ENCODE measurements at places on chromosomes 3 and 15.

GRCh38 chr3:129057249-129057648 lies 3.3 kb upstream of the GP9 start:
- no peak for DNase-seq

DNA sequence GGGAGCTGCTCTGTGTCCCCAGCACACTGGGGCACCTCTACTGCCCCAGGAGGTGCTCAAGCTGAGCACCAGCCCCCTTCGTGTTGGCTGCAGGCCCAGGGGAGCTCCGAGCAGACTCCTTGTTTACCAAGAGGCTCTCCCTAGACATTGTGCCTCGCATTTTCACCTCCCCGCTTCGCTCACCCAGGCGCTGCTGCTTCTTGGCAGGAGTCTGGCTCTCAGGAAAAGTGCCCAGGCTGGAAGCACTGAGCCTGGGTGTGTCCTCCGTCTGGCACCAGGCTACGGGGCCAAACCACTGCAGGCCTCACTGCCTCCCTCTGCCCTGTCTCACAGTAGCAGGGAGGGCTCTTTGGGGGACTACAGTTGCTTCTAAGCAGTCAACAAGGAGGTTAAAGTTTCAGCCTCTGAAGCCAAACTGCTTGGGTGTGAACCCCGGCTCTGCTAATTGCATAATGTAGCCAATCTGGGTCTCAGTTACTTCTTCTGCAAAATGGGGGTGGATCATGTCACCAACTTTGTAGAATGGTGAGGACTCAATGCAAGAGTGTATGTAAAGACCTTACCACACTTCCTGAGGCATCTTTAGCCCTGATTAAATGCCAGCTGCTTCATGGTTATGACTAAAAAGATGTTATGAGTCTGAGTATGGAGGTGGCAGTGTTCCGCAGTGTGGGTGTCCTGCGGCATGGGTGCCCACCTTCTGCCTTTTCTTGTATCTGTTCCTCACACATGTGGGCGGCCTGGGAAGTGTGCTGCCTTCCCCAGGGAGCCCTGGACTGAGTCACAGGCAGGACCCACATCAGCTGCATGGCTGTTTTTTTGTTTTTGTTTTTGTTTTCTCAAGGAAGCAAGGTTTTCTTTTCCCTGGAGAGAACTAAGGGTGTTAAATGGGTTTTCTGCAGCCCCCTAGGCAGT lies 88.9 kb downstream of the CLSTN2 start:
- DNase-seq: no peak

DNA sequence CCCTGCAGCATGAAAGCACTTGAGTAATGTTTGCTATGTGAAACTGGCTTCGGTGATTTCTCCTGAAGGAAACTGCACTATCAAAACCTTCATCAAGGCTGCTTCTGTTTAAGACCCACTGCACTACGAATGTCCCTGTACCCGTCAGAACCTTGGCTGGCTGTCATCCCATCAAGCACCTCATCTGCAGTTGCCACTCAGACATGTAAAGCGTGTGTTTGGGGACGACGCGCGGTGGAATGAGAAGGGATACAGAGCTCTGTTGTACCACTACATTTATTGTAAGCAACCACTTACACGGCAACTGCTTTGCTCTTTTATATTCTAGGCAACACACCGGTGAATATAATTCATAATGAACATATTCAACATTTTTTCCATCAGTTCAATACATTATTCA lies 147.6 kb downstream of the TIGIT start:
- DNase-seq: no peak

- no peak for DNase-seq
These were observed 211.6 kb downstream of the GBE1 start for GRCh38 chr3:81549831-81550230.

- no peak for DNase-seq
These were observed 142.2 kb downstream of the MEGF11 start for GRCh38 chr15:66111363-66111762.

DNA sequence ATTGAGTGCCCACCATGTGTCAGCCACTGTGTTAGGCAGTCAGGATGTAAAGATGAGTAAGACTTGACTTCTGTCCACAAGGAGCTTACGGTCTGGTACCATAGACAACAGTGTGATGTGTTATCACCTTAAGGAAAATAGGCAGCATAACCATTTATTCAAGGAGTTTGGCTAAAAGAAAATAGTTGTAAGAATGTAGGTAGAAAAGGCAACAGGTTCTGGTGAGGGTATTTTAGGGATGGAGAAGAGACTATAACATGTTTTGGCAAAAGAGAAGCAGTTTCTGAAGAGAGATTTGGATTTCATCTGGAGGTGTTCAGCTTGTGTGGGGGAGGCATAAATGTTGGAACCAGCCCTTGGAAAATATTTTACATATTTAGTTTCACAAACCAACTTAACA lies 121.9 kb downstream of the HCN4 start:
- DNase-seq: no peak

GRCh38 chr3:107806536-107806935 lies 283.8 kb downstream of the BBX start:
- no peak for DNase-seq

DNA sequence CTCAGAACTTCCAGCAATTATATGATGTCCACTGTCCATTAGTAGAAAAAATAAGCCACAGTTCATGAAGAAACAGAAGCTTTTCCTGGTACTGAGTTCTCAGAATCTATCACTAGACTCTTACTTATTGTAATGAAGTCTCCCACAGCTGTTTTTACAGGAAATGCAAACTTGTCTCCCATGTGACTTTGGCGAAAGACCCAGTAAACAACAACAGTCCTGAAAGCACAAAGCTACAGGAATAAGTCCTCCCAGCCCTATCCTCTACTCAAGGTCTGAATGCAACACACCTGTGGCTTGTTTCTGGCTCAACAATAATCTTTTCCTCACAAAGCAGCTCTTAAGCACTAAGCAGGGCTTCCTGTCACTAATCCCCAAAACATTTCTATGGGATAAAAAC lies 55.9 kb downstream of the EOMES start:
- no peak for DNase-seq

DNA sequence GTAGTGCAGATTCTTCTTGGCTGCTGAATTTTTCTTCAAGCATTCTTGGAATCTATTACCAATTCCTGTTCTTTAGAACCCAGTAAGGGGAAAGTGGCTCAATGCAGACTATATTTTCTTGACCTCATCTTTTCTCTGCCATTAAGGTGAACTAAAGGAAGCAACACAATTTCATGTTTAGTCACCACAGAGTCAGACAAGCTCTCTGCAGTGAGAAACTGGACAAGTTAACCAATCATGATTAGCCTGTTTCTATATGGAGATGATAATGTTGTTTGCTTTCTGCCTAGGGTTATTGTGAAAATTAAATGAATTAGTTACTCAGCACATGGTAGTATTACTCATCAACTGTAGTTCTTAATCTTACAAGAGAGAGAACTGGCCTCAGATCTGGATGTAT lies 1075.1 kb downstream of the AGBL1 start:
- no peak for DNase-seq

GRCh38 chr15:59338414-59338813 lies 34.3 kb downstream of the MYO1E start:
- no peak for DNase-seq

DNA sequence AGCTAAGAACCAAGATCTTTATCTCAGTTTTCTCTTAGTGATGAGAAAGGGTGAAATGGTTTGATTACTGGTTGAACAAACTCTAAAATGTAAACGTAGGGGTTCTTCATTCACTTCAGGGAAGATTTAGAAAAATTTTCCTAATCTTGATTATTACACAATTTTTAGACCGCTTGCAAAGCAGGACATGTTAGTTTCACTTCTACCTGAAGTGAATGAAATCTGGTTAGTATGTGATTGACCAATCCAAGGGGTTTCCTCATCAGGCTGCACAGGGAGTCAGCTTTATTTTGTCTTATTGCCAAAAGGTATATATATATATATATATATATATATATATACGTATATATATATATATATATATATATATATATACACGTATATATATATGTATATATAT lies 740.4 kb downstream of the TUSC7 start:
- no peak for DNase-seq

DNA sequence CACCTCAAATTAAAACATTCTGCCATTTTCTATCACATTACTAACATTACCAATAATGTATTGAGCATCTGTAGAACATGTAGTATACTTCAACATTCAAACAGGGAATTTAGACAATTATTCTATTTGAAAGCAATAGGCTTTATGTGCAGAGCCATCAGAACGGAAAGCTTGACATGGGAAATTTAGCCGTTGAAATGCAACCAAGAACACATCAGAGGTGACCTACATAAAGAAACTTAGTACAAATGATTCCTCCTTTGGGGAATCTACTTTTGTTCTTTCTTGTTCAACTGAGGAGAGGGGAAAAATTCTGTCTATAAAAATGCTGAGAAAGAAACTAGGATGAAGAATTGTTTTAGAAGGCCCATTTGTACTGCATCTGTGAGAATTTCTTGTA lies 38.6 kb upstream of the RBMS3 start:
- DNase-seq: no peak

GRCh38 chr3:177461765-177462164 lies 264.5 kb upstream of the TBL1XR1 start:
- DNase-seq: no peak

- DNase-seq: no peak
These were observed 131.6 kb upstream of the RASGRP1 start for GRCh38 chr15:38696109-38696727.

GRCh38 chr3:7410782-7411181 lies 549.9 kb downstream of the GRM7 start:
- no peak for DNase-seq

DNA sequence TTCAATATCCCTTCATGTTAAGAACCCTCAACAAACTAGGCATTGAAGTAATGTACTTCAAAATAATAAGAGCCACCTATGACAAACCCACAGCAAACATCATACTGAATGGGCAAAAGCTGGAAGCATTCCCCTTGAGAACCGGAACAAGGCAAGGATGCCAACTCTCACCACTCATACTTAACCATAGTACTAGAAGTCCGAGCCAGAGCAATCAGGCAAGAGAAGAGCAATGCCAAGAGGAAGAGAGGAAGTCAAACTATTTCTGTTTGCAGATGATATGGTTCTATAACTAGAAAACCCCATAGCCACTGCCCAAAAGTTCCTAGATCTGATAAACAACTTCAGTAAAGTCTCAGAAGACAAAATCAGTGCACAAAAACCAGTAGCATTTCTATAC lies 161.9 kb downstream of the UBE2E2 start:
- DNase-seq: no peak

- DNase-seq: no peak
These were observed 545.7 kb downstream of the TBL1XR1 start for GRCh38 chr3:176651622-176652021.

- DNase-seq: no peak
These were observed 1097.1 kb downstream of the ROBO1 start for GRCh38 chr3:78670746-78671145.

DNA sequence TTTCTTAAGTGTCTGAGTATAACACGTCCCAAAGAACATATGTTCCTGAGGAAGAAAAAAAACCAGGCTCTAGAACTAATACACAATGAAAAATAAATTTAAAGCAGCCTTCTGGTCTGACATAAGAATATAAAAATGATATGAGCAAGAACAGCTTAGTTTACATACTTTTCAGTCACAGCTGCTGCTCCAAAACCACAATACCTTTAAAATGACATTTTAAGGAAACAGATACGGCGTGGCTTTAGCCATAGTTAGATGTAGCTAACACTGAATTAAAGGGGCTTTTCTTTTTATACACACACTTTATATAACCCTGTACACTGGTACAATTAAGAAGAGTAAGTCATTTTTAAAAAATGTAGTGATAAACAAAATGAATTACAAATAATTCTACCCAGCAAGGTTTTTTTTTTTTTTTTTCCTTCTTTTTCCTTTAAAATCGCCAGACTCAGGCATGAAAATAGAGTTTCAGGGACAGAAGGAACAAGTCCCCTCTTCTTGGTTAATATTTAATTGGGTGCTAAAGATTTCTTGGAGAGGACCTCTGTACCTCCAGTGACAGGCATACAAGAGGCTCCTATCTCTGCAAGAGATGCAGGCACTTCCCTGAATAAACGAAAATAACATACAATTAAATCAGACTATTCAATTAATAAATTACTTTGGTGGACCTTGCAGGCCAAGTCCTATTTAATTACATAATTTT lies 265.6 kb downstream of the FOXP1 start:
- DNase-seq: no peak

GRCh38 chr3:188231456-188231855 lies 77.5 kb downstream of the LPP start:
- no peak for DNase-seq

DNA sequence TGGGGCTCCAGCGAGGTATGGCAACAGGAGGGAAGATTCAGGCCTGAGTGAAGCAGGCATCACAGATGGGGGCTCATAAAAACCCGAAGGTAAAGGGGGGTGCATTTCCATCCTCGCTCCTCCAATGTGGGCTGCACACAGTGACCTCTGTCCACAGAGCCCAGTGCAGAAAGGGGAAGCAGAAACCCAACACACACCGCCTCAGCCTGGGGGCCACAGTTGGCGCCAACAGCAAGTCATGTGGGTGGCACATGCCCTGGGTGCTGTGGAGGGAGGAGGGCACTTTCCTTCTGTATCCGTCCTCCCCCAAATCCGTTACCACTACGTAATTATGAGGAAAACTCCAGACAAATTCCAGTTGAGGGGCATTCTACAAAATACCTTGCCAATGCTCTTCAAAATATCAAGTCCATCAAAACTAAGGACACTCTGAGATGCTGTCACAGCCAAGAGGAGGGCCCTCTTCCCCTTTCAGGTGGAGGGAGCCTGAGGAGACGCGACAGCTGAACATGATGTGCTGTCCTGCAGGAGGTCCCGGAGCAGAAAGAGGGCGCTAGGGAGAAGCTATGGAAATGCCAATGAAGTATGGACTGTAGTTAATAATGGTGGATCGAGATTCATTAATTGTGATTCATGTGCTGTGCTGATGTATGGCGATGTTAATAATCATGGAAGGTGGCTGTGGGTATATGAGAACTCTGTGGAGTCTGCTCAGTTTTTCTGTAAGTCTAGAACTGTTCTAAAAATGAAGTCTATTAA lies 16.4 kb downstream of the APBA2 start:
- DNase-seq: no peak

GRCh38 chr3:14462738-14463137 lies 60.3 kb downstream of the SLC6A6 start:
- DNase-seq: no peak

Measured in left renal pelvis (tissue), 4 donors.